ENCODE measurements at places on chromosomes 2 and 18. TPM values are rescaled to one million over a fixed set of nuclear protein-coding genes. Genes with fewer than 3 reads are reported as not detected.

Gene SERPINB10
- polyA plus RNA-seq = 0.26 TPM

DNA sequence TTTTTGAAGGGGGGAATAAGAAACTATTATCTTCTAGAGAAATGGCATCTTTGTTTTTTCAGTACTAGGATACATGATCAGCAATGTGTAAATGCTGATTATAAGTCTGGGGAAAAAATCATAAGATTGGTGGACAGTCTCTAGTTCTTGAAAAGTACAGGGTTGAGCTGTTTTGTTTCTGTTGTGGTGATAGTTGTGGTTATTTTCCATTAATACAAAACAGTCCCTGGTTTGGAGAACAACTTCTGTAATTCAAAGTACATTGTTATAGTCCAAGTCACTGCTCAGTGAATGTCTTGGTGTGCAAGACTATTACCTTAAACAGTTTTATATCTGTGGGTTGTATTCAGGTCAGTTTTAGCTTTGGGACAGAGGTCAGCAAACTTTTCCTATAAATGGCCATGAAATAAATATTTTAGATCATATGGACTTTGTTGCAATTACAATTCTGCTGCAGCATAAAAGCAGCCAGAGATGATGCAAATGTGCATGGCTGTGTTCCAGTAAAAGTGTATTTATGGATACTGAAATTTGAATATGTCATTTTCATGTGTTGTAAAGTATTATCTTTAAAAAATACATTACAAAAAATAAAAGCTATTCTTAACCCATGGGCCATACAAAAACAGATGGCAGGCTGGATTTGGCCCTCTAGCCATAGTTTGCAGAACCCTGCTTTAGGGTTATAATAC, 111.0 kb downstream of the CERS6 start:
- no peak for DNase-seq

Gene RAB31
- polyA plus RNA-seq = 39.1 TPM

DNA sequence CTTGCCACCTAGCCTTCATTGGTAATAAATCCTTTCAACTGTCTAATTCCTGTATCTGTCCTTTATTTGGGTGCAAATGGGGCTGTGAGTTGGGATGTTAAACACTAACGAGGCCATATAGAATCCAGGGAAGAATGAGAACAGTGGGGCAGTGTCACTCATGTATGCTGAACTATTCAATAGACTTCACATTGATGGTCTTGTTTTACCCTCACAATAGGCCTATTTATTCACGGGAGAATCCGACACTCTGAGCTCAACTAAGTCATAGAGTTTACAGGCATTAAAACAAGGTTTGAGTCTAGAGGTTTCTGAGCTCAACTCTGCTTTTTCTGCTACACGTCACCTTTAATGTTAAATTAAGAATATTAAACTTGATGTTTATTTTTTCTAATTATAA, 421.6 kb downstream of the SOX11 start:
- no peak for DNase-seq
